ENCODE measurements at places on chromosomes 13 and 19.

DNA sequence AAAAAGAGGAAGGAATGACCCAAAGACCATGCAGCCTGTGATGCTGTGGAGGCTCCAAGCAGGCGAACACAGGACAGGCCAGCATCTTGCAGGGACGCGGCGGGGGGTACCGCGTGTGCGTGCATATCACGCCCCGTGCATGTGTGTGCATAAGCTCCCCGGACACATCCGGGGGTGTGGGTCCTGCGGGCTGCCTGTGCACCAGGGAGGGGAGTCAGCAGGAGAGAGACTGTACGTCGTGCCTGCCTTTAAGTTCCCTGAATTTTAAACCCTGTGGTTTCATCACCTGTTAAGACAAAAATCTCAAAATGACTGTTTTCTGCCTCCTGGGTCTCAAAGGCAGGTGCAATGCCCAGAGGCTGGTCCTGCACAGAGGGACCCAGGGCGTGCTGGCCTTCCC, 16.6 kb downstream of the ADAT3 start:
- no peak for DNase-seq

DNA sequence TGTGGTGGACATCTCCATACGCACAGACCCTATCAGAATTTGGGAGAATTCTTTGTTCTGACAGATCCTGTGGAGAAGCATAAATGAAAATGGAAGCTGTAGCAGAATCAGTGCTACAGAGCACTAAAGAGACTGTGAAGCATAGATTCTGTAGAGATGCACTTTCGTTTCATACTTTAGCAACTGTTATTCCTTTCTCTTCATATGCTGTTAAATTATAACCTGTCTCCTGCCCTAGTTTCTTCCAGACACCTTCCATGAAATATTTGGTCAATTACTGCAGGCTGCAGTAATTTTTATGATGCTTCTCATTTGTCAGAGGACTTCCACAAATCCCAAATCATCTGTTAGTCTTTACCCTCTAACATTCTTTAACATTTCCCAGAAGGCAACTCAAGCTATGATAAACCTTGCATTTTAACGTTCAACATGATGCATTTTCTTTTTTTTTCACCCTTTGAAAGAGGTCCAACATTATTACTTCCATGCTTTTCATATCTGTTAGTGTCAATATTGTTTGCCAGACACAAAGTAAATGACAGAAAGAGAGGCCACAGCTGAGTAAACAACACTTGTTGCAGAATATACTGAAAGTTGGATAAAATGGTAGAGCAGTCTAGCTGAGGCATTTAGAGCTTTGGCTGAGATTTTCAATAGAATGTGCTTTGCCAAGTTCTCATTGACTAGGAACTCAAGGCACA, 412.7 kb downstream of the LMO7 start:
- no peak for DNase-seq

GRCh38 chr19:10189616-10190015, 5.1 kb downstream of the DNMT1 start:
- no peak for DNase-seq

DNA sequence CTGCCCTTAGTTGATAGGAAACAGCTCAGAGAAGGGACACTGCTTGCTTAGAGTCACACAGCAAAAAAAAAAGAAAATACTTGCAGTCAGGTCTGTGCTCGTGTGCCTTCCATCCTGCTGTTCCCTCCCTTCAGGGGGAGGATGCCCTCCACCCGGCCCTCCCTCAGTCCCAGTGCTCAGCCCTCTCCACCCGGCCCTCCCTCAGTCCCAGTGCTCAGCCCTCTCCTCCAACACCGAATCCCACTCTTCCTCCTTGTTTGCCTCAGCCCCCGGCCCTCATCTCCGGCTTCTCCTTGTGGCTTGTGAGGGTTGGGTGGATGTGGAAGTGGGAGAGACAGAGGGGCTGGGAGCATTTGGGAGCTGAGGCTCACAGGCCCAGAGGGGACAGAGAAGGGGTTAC, 5.8 kb downstream of the TFPT start:
- no peak for DNase-seq

DNA sequence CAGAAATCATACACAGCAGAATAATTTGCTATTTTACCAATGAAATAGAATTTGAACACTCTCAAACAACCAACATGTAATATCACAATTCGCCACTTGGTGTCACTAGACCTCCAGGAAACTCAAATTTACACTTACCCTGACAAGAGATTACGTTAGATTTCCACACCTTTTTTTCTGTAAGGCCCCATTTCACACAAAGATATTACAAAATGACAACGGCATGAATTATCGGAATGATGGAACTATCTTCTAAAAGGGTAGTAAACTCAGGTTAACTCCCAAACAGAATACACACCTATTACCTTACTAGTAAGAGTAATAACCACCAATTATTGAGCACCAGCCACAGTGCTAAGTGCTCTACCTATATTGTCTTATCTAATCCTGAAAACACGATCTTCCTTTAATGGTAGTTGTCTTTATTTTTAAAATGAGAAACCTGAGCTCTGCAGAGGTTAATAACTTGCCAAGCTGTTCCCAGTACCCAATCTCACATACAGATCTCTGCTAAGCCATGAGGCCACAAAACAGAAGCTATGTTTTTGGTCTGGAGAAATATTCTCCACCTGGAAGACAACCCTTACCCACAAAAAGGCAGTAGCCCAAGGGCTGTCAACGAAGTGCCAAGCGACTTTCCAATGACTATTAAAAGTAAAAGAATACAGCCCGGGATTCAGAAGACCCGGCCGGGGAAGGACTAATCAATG, 152.4 kb downstream of the DCLK1 start:
- peak; percentile 56 for DNase-seq

GRCh38 chr19:36060430-36060829, 5.7 kb downstream of the WDR62 start:
- peak; percentile 69 for DNase-seq

GRCh38 chr13:20131057-20131832, 29.6 kb downstream of the GJA3 start:
- no peak for DNase-seq

DNA sequence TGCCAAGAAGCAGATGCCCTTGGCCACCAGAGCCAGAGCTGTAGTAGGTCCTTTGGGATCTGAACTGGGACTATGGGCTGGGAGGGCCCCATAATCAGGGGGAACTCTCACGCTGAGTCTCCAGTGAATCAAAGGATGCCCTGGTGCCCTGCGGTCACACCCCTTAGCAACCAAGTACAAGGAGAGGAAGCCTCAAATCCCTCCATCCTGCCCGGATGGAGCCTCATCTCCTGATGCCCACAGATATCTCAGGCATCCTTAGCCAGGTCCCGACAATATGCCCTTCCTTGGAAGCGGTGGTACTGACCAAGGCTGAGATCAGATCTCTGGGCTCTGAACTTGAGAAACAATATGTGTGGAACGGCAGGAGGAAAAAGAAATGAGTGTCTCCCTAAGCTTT, 1.7 kb downstream of the PLEKHA4 start:
- DNase-seq = no peak

DNA sequence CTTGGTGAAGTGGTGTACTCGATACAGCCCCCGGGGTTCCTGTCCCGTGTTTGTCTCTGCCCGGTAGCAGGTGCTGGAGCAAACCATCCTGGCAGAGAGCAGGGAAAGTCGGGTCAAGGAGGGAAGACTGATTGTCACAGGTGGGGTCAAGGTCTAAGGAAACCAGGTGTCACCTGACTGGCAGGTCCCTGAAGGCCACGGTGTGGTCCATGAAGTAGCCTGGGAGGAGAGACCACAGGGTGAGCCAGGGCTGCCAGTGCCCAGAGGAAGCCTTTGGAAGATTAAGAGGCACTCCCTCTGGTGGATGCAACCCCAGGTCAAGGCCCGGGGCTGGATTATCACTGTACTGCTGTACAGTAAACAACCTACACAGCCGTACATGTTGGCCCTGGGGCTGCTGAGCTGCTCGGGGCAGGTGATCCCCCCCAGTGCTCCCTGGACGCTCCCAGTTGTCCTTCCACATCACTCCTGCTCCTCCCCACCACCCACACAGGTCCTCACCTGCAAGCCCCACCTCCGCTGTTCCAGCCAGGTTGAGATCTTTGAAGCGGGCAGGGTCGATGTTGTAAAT, 6.0 kb upstream of the CCER2 start:
- no peak for DNase-seq

DNA sequence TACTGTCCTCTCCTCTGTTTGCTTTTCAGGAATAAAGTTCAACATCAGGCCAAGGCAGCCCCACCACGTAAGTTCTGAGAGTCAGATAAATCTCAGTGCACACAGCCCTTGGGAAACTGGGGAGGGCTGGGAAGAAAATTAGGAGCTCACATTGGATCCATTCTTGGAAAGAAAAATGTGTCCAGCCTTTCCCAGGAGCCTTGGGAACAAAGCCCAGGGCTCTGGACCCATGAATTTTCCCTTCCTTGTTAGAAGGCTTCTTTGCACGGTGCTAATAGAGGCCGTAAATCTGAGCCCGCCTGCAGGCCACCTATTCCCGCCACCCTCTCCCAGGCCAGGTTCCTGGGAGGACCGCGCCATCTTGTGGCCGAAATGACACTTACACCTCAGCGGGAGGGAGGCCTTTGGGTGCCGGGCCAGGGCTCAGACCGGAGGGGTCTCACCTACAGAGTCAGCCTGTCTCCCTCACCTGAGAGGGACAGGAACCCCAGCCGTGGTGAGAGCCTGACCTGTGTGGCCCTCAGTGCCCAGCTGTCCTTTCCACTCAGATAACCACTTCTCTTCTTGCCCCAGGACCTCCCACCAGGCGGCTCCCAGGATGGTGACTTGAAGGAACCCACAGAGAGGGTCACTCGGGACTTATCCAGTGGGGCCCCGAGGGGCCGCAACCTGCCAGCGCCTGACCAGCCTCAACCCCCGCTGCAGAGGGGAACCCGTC, 25.1 kb upstream of the KCTD15 start:
- DNase-seq = peak; percentile 87

- DNase-seq = no peak
These were observed 27.7 kb downstream of the EFNB2 start for GRCh38 chr13:106507560-106508274.

GRCh38 chr13:52411629-52412028, 5.7 kb upstream of the THSD1 start:
- no peak for DNase-seq

- DNase-seq = no peak
These were observed 121.8 kb downstream of the KCTD12 start for GRCh38 chr13:76764429-76764828.
